ENCODE measurements at places on chromosomes 2 and 18. TPM values are rescaled to one million over a fixed set of nuclear protein-coding genes. Genes with fewer than 3 reads are reported as not detected.

DNA sequence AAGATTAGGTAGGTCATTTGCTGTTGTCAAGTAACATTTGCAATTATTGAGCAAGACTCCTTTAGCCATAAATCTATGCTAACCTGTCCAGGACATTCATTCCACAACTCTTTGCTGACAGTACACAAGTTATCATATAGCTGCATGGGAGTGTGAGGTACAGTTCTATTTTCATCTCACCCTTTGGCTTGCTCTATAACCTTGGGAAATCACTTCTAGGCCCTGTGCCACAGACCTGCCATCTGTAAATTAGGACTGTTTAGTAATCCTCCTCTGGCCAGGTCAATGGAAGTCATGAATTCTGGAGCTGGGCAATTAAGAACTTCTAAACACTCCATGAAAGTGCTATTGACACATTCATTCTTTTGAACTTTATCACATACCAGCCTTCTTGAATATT lies 34.6 kb upstream of the PAIP2B start:
- H3K27me3 ChIP-seq: peaks cover 24% of the 10 kb centered on the region
- H3K4me3 ChIP-seq: no peak overlapping the region
- no peak overlapping the region for H3K27ac ChIP-seq
- H3K36me3 ChIP-seq: no peaks in the 10 kb centered on the region
- H3K4me1 ChIP-seq: no peaks in the 10 kb centered on the region

GRCh38 chr2:174764280-174765255 lies at the start of gene CHRNA1:
TSS of gene CHRNA1 (minus strand) at chr2:174764472. CDS start at chr2:174764394, 78 bp downstream.
- no peak within 1 kb of the TSS for H3K27ac ChIP-seq
- H3K27me3 ChIP-seq: no peaks in the 10 kb centered on the region
- H3K4me3 ChIP-seq: no peak within 1 kb of the TSS
- peaks cover 10% of the 10 kb centered on the region for H3K4me1 ChIP-seq

The FZD7 gene
- 30.9 TPM for total RNA-seq

The AMER3 gene
- total RNA-seq: not detected

DNA sequence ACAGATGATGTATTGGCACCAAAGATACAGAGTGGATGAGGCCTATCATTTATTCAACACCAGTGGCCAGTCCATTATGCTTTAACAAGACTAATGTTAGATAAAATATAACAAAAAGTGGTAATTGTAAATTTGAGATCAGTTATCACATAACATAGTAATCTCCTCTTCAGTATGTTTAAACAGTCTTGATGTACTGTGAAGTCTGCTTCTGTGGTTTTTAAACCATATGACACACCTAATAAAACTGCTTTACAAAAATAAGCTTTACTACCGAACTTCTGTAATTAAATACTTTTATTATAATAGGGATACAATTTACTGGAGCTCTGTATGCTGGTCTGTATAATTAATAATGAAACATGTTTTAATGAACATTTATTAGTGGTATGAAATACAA lies 2156.1 kb upstream of the CELF4 start:
- no peak overlapping the region for H3K4me3 ChIP-seq
- no peak overlapping the region for H3K27ac ChIP-seq
- no peaks in the 10 kb centered on the region for H3K4me1 ChIP-seq
- H3K36me3 ChIP-seq: no peaks in the 10 kb centered on the region
- no peak for DNase-seq
